ENCODE measurements at places on chromosomes 13 and 19.

GRCh38 chr13:98934243-98934642, 43.6 kb downstream of the DOCK9 start:
- no peak for DNase-seq

- DNase-seq: peak; percentile 68
Measured at GRCh38 chr19:4811328-4812131, 20.0 kb downstream of the TICAM1 start.

- DNase-seq: no peak
Measured at GRCh38 chr19:4389511-4390016, 10.8 kb downstream of the SH3GL1 start.

DNA sequence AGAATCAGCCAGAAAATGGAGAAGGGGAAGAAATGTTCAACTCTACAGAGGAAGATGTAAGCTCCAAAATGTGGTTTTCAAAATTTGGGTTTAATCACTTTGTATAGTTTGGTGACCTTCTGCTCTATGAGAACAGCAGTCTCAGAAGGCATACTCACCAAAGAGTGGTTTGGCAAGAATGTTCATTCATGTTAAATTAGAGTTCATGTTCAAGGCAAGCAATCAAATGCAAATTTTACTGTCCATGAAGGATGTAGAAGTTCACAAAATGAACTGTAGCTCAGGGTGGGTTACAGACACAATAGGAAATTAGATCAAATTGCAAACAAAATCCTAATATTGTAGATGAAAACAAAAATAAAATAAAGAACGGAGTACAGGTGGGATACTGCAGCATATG, 606.7 kb upstream of the PCDH20 start:
- DNase-seq: no peak

DNA sequence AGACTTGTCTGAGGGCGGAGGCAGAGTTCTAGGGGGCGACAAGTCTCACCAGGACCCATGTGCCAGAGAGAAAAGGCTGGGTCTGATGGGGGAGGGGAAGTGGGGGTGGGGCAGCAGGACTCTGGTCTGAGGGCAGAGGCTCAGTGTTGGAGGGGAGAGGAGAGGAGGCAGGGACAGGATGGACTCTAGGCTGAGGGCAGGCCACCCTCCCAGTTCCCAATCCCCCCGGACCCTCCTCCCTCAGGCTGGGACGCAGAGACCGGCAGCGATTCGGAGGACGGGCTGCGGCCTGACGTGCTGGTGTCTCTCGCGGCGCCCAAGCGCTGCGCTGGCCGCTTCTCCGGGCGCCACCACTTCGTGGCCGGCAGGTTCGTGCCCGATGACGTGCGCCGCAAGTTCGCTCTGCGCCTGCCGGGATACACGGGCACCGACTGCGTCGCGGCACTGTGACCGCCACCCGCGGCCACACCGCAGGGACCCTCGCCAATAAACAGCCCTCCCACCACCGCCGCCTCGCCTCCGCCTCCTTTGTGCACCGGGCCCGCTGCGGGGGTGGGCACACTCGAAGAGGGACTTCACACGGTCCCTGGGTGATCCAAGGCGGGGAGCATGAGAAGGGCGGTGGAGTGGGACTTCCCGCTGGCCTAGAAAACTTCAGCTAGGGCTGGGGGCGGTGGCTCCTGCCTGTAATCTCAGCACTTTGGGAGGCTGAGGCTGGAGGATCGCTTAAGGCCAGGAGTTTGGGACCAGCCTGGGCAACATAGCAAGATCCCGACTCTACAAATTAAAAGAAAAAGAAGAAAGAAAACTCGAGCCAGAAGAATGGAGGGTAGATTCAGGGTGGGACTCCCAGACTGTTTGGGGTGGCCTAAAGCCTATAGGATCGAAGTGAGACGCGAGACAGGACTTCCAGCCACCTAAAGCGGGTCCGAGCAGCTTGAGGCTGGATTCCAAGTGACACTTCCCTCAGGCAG, 703 bp upstream of the CILP2 start:
- DNase-seq: no peak

DNA sequence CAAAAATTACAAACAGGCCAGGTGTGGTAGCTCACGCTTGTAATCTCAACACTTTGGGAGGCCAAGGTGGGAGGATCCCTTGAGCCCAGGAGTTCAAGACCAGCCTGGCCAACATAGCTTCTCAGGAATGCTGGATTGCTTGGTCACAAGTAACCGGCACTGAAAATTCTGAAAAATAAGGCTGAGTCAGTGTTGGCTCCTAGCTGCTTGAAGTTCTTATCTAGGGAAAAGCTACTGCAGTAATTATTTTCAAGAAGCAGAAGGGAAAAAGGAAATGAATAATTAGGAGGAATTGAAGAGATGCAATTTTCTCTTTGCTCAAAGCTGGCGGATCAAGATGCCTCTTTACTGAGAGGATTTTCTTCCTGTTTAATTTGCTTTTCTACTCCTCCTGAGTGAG, 75.0 kb upstream of the GTF3A start:
- no peak for DNase-seq

DNA sequence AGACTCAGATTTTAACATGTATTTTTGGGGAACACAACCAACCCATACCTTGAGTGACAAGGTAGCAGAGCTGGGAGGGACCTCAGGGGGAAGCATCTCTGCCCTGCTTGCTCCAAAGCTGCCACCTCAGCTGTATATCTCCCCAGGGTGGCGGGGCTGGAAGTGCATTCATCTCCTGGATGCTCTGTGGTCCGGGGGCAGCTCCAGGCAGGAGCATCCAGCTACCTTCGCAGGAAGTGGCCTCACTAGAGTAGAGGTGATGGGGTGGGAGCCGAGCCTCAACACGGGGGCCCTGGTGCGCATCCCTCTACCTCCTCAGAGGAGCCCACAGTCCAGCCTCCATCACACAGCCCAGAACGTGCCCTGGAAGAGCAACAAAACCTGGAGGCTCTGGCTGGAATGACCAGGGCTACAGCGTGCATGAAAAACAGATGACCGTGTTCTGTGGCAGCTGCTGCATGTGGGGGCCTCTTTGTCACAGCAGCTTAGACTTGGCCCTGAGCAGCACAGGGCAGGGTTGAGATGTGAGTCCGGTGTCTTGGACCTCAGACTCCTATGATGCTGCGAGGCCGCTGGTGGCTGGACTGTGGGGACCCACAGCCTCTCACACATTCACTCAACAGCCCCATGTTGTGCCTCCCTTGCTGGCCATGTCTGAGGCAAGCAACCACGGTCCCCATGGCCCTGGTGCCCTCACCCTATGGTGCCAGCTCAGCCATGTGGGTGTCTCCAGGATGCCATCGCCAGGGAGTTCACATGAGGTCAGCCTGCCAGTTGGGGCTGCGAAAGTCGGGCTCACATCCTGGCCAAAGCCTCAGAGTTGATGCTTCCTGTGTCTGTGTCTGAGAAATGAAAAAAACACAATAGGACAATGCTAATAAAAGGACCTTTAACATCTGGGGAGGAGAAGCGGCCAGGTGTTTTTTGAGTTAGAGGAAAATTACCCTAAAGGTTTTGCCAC, 17.1 kb upstream of the GAS6 start:
- DNase-seq: no peak

DNA sequence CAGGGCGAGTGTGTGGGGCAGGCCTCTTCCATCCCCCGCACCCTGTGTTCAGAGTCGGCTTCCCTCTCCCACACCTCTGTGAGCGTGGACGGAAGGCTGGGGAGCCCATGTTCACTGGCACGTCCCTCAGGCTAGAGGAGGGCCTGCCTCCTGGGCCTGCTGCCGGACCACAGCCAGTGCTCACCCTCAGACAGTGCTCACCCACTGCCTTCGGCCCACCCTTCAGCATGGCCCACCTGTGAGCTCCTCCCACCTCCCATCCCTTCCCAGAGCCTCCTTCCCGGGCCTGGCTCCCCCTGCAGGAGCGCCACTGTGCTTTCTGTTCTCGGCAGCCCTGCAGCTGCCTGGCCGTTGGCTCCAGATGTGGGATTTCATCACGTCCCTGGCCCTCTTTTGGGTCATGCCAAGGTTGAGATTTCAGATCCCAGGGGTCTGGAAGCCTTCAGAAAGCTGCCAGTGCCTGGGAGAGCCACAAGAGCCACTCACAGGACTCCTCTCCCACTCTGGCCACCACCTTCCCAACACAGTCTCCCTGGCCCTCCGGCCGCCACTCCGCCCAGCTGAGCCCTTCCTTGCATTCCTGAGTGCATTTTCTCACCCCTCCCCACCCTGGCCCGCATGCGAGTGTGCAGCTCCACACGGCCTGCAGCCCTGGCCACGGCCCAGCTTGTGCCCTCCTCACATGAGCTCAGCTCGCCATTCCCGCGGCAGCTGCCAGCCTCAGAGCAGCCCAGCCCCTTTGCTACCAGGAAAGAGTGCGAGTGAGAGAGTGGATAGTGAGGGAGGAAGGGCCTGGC, 25.3 kb downstream of the CAPN12 start:
- DNase-seq: peak; percentile 83

GRCh38 chr13:23599083-23599925, 29.1 kb downstream of the TNFRSF19 start:
- no peak for DNase-seq

- no peak for DNase-seq
Measured at GRCh38 chr13:44352671-44353070, 21.0 kb upstream of the SERP2 start.

DNA sequence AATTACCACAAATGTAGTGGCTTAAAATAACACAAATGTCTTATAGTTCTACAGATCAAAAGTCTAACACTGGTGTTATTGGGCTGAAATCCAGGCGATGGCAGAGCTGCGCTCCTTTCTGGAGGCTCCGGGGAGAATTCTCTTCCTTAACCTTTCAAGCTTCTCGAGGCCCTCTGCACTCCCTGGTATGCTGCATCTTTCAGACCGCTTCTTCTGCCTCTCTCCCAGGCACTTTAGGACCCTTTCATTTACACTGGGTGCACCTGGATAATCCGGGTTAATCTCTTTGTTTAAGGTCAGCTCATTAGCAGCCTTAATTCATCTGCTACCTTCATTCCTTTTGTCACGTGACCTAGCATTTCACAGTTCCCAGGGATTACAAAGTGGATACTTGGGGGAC, 211.3 kb upstream of the RFC3 start:
- peak; percentile 9 for DNase-seq

DNA sequence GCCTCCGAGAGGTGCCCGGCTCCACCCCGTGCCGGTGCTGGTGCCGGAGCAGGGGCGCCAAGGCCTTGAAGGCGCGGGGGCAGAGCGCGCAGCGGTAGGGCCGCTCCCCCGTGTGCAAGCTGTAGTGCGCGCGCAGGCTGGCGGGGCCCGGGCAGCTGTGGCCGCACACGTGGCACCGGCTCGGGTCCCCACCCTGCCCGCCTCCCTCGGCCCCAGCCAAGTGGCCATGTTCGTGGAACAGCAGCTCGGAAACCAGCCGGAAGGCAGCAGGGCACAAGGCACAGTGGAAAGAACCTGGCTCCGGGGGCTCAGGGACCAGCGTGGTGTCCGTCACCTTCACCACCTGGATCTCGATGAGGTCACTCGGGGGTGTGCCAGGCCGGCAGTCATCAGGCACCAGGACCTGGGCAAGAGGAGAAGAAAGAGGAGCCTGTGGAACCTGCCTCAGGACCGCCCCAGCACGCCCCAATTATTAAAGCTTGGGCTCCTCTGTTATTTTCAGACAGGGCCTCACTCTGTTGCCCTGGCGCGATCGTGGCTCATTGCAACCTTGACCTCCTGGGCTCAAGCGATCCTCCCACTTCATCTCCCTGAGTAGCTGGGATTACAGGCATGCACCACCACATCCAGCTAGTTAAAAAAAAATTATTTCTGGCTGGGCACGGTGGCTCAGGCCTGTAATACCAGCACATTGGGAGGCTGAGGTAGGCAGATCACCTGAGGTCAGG, 2.0 kb downstream of the ZNF784 start:
- DNase-seq: no peak

GRCh38 chr13:31167490-31167889, 5.8 kb upstream of the HSPH1 start:
- DNase-seq: no peak

DNA sequence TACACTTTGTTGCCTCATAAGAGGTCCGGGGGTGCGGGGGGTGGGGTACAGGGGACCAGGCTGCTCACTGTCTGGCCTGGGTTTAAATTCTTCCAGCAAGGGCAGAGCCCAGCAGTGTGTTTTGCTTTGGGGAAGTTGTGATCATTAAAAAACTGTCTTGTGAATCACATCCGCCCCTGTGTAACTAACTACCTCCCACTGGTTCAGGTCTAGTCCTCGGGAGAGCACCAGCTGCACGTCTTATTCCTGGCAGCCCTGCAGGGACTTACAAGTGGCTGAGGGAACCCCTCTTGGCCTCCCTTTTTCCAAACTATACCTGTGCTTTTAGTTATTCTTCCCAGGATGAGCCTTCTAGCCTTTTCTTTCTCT, 127.5 kb downstream of the SIPA1L3 start:
- DNase-seq: no peak

DNA sequence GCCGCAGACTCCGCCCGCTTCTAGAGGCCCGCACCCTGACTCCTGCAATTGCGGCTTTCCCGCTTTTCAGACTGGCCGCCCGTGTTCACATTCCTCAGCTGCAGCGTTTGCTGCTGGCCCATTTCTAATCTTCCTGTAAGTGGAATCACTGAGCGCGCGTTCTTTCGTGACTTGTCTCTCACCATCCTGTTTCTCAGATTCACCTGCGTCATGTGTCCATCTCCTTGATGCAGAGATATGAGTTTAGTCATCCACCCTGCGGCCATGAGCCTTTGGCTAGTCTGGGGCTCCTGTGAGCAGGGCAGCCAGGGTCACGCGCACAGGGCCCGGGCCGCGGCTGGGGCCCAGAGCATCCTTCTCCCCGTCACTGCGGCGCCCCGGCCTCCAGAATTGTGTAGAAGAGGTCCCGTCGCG, 110.0 kb downstream of the CRYL1 start:
- DNase-seq: no peak

GRCh38 chr19:10611907-10612306, 13.4 kb upstream of the SLC44A2 start:
- no peak for DNase-seq

DNA sequence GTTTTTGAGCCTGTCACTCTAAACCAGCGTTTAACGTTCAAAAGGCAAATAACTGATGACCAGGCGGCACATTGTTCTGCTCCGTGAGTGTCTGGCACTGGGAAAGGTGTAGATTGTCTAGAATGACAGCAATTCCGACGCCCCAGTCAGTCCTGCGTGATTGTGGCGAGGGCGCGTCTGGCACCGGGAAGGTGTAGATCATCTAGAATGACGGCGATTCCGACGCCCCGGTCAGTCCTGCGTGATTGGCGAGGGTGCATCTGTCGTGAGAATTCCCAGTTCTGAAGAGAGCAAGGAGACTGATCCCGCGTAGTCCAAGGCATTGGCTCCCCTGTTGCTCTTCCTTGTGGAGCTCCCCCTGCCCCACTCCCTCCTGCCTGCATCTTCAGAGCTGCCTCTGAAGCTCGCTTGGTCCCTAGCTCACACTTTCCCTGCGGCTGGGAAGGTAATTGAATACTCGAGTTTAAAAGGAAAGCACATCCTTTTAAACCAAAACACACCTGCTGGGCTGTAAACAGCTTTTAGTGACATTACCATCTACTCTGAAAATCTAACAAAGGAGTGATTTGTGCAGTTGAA, 26.1 kb upstream of the NDUFS7 start:
- no peak for DNase-seq

Measured in fibroblast of skin of scalp (primary cell).